ENCODE measurements at places on chromosomes 5 and 9.
A peak's percentile ranks its signal among the peaks of the same experiment; 100 is the strongest.

DNA sequence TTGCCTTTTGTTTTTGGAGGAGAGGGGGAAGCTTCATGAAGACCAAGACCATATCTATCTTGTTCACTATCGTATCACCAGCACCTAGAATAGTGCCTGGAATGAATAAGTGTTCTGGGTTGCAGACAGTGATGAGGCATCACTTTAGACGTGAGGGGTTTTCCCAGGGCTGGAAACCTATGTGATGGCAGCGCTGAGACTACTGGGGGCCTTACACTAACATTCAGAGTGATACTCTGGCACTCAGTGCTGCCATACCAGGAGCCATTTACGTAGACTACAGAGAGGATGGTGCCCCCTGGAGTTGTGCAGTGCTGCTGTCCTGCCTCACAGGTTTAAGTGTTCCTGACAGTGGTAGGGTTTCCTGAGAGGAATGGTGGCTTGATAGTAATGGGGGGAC lies 6.9 kb downstream of the CCL19 start:
- DNase-seq, result no peak

DNA sequence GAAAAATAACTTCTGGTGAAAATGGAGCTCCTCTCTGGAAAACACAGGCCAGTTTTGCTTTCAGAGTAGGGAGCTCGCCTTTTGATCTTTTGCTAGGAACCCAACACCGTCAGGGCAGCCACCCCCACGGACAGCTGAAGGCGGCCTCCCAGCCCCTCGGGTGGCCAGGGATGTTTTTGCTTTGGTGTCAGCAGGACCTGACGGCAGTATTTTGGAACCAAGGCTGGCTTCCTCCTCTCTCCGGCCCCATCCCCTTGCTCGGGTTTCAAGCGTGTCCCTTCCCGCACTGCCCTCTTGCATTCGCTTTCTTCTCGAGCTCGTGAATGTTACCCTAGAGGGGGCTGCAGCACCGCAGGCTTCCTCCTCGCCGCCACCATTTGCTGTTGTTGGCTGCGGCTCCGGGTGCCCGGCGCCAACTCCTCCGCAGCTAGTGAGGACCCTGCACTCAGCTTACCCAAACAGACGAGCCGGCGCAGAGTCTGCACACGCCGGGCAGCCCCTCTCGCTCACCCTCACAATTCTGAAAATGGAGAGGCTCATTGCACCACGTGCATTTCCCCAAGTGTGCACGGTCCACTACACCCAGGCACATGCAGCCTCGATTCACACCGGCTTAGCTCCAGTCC lies 35.5 kb upstream of the ADAMTSL1 start:
- no peak for DNase-seq

GRCh38 chr5:32733590-32734340 lies 22.6 kb downstream of the NPR3 start:
- no peak for DNase-seq

- peak; percentile 24 for DNase-seq
Measured at GRCh38 chr5:31757806-31758205, 118.9 kb downstream of the PDZD2 start.

- no peak for DNase-seq
Measured at GRCh38 chr9:126703866-126704156, 90.1 kb downstream of the LMX1B start.

- DNase-seq, result no peak
Measured at GRCh38 chr5:50655810-50656205, 10.6 kb upstream of the PARP8 start.

GRCh38 chr9:129064499-129064908 lies 16.4 kb upstream of the DOLPP1 start:
- DNase-seq, result no peak

GRCh38 chr9:86771941-86772634 lies 175.2 kb downstream of the GAS1 start:
- no peak for DNase-seq

GRCh38 chr5:25955337-25955736 lies 1083.0 kb downstream of the CDH9 start:
- DNase-seq, result no peak

GRCh38 chr9:119420231-119420630 lies 51.0 kb upstream of the BRINP1 start:
- no peak for DNase-seq

DNA sequence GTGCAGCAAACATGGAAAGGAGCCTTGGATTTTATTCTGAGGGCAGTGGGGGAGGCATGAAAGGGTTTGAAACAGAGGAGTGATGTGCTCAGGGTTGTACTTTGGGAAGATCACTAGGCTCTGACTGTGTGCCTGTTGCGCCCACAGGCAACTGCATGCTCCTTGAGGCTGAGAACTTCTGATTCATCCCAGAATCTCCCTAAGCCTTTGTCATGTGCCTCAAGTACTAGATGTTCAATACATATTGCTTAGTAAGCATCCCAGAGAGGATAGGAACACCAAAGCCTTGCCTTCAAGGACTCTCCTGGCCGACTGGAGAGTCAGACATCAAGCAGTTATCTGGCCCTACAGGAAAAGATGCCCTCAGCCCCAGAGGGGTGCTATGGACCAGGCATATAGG lies 54.1 kb downstream of the ARHGEF37 start:
- DNase-seq, result peak; percentile 45

DNA sequence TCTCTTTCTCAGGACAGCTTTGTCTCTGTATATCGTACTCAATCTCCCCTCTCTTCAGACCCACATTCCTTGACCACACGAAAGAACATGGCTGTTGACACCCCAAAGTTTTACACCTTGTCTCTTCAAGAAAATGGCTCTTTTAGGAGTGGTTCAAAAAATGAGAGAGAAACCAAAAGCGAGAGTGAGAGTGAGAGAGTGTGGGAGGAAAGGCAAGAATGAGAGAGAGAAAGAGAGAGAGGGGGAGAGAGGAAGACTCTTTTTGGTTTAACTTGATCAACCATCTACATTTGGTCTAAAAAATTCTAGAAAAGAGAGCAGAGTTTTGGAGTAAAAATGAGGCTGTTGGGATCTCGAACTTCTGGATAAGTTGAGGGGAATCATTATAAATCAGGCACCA lies 581.8 kb upstream of the WWC1 start:
- DNase-seq, result no peak

DNA sequence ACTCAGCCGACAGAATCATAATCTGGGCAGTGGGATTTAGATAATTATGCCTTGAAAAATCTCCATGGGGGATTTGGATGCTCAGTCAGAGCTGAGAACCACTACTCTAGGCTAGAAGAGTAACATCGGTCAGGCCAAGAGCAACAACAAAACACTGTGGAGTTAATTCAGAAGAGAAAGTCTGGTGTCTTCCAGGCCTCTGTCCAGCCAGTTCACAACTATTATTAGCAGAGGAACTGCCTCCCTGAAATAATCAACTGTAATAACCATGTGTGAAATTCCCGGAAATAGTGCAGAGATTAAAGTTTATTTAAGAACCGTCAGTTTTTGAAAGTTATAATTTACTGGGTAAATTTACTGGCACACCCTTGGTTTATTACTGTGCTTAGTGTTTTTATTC lies 8.2 kb upstream of the MARCHF3 start:
- DNase-seq, result peak; percentile 30

DNA sequence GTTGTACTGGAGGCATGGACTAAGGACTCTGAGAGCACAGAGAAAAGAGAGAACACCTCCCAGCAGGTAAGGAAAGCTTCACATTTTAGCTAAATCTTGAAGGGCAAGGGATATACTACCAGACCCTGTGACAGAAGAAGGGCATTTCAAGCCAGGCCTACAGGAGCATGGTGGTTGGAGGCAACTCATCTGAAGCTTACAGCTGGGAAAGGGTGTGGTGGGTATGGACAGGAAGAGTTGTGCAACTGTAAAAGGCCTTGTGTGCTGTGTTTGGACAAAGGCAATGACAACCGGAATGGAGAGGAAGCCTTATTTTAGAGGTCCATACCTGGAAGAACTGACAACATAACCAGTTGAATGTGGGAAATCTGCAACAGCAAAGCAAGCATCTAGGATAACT lies 31.2 kb downstream of the NIPSNAP3B start:
- no peak for DNase-seq

DNA sequence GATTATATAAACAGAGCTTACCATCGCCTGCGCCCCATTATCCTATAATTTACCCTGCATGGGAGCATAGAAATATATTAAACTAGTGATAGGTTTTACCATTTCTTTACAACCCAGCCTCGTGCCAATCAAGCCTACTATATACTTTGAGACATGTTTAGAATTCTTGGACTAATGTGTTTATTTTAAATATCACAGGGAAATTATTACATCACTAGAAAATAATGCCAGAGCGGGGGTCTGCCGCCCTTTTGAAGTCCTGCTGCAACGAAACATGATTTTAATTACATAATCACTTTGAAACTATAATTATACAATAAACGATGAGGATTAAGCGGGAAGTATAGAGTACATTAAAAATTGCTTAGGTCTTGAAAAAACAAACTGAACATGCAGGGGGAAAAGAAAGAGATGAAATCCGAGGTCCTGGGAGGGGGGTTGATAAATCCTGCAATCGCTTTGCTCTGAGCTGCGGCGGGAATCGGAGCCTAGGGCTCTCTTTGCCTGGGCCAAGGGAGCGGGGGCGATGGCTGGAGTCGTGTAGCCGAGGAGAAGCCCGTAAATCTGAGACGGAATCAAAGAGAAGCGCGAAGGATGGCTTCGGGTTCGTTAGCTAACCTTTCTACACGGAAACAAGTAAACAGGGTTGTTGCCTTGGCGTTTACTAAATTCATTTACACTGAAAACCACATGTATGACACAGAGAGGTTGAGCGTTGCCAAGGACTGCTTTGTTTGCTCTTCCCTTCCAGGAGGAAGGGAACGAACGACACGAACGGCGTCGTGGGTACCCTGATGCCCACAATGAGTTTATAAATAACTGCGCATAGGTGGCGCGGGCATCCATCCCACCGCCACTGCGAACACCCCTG lies 127.6 kb downstream of the TMEM174 start:
- no peak for DNase-seq

DNA sequence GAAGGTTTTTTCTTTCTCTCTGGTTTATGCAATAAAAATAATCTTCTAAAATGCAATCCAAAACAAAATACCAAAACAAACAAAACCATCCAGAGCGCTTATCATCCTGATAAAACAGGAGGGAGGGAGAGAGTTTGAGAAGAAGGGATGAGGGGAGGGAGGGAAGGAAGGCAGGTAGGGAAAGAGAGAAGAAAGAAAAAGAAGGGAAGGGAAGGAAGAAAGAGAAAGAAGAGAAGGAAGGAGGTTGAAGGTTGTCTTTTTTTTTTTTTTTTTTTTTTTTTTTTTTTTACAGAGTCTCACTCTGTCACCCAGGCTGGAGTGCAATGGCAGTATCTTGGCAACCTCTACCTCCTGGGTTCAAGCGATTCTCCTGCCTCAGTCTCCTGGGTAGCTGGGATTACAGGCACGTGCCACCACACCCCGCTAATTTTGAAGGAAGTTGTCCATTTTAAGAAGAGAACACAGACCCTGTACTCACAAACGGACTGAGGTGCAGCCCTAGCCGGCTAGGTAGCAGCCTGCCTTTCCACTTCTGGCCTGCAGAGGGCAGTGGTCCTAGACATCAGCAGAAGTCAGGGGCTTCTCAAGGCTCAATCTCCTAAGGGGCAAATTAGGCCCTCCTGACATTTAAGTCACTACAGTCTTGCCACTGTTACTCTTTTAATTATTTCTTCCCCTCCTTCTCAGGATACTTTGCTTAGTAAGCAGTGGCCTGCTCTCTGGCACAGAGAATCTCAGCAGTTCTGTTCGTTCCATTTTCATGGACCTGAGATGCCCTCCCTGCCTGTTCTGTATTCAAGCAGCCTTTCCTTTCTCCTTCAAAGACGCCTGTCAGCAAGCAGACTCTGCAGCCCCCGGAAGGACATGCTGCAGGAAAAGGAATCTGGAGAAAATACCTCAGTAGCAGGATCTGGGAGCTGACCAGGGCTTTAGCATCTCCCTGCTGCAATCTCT lies 76.4 kb downstream of the EPB41L4B start:
- peak; percentile 83 for DNase-seq

DNA sequence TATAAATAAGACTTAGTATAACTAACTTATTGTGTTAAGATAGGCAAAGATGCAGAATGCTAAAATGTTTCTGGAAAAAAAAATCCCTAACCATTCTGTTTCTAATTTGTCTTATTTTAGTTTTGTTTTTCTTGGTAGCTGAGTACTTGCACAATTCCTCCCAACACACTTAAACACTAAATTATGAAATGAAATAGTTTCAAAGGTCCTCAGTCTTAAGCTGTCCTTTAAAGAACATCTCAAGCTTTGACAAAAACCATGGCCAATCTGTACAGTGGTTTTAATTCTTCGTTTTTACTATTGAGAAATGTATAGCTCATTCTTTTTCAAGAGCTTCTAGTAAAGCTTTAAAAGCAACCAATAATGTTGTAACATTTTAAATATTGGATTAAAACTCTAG lies 171.5 kb downstream of the EDIL3 start:
- DNase-seq, result no peak

- DNase-seq, result peak; percentile 42
Measured at GRCh38 chr5:146007989-146008388, 71.6 kb downstream of the SH3RF2 start.
